Small intestine (tissue), 16 donors: ENCODE measurements at places on chromosomes 5 and 9.

DNA sequence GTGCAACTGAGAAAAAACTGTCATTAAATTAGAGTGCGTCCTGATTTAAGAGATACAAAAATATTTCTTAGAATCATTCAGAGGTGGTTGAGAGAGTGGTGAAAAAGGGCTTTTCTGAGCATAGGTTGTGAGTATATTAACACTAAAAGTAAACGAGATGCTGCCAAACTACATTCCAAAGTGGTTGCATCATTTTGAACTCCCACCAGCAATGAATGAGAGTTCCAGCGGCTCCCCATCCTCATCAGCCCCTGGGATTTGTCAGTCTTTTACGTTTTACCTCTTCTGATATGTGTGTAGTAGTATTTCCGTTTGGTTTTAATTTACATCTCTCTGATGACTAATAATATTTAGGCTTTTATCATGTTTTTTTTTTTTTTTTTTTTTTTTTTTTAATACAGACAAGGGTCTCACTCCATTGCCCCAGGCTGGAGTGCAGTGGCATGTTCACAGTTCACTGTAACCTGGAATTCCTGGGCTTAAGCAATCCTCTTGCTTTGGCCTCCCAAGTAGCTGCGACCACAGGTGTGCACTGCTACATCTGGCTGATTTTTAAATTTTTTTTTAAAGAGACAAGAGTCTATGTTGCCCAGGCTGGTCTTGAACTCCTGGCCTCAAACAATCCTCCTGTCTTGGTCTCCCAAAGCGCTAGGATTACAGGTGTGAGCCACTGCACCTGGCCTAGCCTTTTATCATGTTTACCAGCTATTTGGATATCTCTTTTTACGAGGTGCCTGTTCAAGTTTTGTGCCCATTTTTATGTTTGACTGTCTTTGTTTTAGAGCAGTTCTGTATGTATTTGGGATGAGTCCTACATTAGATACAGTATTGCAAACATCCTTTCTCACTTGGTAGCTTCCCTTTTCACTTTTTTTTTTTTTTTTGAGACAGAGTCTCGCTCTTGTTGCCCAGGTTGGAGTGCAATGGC lies 17.0 kb downstream of the PRRT1B start:
- no peak for DNase-seq

- no peak for DNase-seq
These were observed 3.4 kb upstream of the GALNT12 start for GRCh38 chr9:98804083-98804482.

GRCh38 chr9:34139477-34140146 lies 13.1 kb upstream of the DCAF12 start:
- DNase-seq: peak; percentile 46

DNA sequence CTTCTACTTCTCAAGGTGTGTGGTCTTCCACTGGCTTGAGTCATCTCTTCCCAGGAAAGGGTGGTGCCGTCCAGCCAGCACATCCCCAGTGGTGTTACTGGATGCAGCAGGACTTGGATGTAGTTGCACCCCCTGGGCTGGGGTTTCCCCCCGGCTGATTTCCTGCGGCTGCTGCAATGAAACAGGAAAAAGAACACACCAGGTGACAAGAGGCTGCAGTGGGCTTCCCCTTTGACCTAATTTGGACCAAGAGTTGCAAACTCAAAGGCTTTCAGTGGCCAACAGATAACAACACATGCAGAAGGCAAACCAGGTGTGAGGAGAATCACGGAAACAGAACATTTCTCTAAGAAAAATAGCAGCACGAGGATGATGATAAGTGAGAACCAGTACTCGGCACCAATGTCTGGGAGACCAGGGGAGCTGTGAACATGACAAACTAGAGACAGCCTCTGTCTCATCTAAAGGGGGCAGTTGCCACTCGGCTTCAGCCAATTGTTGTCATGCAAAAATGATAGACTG lies 83.7 kb downstream of the PDE6A start:
- DNase-seq: no peak

DNA sequence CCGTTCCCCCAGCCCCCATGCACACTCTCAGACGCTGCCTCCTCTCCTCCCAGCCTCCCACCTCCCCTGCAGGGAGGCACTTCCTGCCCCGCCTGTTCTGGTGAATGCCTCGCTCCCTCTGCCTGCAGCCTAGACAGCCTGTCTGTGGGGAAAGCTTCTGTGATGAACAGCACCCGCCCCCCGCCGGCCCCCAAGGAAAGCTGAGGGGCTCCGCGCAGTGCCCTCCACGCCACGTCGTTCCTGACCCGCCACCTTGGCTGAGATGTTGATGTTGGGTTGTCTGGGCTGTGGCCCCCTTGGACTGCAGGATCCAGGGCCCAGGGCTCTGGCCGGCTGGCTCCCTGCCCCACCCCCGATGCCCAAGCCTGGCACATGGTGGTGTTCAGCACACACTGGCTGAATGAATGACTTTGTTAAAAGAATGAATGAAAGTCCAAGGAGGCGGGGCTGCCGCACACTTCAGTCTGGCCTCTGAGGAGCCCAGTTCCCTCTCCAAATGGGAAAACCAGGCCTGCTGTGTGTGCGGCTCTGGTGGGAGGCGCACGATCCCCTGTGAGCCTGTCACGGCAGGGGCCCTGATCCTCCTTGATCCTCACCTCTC lies 2.1 kb upstream of the MYMK start:
- no peak for DNase-seq

DNA sequence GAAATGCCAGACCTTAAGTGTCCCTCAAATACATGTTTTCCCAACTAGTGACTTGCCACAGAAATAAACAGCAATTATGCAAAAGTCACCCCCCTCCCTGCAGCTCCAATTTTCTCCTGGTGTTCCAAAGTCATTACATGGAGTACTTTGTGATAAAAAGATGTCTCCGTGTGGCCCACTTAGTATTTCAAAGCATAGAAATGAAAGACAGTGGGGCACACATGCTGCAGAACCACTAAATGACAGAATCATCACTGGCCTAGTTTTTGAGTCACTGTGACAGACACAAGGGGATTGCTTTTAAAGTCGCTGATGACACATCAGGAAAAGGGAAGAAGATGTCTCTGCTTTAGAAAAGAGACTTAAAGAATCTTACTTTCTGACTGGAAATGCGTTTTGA lies 323.4 kb downstream of the PSAT1 start:
- DNase-seq: no peak

DNA sequence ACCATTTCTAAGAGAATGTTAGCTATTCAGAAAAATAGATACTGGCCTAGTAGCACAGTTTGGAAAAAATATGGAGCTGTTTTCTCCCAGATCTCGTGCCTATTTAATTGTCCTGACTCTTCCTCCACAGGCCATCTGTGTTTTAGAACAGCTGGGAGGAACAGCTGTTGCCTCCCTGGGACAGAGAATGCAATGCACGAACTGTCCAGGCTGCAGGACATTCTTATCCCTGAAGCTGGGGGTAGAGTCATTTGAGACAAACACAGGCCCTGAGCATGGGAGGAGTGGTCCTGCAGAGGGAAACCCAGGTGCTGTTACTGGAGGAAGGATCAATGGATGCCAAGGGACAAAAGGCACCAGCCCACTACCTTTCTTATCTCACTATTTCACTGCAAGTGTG lies 20.9 kb upstream of the SPARC start:
- DNase-seq: no peak

GRCh38 chr5:143044265-143044664 lies 274.1 kb downstream of the ARHGAP26 start:
- DNase-seq: no peak

DNA sequence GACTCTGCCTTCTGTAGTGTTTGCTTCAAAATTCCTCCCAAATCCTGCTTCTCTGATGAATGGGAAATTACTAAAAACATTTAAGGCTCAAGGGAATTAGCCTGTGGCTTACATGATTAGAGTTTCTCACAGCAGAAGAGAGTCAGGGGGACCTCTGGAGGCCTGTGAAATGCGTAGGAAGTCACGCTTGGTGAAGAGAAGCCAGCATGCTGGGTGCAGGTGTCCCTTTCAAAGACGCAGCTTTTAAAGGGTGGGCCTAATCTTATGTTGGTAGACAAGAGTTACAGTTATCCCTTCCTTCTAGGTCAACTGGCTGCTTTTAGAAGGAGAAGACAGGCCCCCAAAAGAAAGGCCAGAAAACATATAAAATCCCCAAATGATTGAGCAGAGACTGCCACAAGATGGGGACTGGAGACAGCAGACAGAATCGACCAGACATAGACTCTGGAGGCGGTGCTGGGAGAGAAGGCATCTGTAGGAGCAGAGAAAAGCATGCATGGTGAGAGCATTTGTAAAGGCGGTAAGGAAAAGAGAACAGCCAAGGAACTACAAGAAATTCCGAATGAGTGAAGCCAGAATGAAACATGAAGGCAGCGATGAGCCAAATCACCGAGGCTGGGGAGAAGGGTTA lies 42.3 kb downstream of the B4GALT1 start:
- DNase-seq: no peak

DNA sequence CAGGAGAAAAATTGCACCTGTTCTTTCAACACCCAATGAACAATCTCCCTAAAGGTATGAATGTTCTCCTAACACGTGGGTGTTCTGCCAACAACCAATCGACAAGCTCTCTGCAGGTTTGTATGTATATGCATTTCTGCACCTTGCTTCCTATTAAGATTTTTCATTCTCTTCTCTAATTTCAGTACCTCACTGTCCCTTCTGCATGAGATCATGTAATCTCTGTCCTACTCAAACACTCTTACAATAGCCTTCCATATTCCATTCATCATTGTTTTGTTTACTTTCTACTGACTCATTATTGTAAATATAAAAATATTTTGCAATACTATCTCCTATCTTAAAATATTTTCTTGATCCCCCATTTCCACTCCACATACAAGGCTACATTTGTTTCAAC lies 382.0 kb downstream of the CDH12 start:
- no peak for DNase-seq

GRCh38 chr5:180287868-180288267 lies 4.0 kb downstream of the MAPK9 start:
- DNase-seq: no peak

DNA sequence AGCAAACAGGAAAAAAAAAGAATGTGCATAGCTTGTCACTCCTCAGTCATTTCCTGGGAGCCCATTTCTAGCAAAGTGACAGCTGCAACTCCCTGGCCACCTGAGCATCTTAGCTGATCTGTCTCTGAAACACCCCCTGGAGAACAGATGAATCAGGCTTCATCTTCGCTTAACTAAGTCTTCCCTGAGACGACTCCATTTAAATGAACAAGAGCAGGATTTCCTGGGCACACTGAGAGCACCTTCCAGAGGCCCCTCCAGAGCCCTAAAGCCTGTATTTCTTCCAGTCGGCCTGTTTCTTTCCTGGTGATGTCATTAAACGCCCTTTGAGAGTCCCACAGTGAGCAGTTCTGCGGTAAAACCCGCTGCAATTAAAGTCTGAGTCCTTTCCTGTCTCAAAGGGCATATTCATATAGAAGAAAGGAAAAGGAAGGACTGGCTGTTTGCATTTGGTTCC lies 13.9 kb downstream of the TGFBI start:
- peak; percentile 85 for DNase-seq

DNA sequence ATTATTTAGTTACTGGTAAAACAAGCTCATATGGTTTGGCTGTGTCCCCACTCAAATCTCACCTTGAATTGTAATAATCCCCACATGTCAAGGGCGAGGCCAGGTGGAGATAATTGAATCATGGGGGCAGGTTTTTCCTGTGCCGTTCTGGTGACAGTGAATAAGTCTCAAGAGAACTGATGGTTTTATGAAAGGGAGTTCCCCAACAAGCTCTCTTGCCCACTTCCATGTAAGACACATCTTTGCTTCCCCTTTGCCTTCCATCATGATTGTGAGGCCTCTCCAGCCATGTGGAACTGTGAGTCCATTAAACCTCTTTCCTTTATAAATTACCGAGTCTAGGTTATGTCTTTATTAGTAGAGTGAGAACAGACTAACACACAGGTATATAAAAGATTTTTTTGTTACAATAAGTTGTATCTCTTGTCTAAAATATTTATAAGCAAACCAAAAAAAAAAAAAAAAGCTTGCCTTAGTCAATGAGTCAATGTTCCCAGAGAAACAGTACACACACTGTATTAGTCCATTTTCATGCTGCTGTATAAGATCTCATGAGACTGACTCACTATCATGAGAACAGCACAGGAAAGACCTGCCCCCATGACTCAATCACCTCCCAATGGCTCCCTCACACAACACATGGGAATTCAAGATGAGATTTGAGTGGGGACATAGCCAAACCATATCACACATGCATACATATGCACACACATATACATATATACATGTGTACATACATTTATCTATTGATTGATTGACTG lies 138.3 kb downstream of the BASP1 start:
- no peak for DNase-seq

GRCh38 chr5:124054564-124054963 lies 542.6 kb downstream of the CSNK1G3 start:
- DNase-seq: no peak

DNA sequence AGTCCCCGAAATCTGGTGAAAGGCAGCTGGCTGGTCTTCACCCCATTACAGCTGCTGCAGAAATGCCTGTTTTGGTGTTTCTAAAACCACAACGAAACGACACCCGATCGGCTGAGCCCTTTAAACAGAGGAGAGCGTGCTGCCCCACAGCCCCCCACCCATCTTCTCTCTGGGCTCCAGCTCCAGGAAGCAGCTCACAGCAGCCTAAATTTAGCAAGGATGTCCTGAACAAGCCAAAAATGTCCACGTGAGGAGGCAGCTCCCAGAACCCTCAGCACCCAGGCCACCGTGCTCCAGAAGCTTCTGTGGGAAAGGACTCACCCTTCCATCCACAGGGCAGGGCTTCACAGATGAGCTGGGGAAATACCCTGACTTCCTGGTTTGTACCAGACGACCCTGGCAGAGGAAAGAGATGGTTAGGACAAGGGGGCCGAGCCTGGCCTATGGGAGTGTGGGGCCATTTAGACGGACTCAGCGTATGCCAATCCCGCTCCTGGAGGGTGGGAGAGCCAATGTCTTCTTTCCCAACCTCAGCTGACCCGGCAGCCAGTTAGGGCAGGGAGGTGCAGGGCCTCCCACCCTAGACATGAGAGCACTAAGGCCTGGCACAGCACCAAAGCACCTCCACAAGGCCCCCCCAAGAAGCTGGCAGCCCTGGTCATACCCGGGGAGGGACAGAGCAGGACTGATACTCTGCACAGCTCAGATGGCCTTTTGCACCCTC lies 39.1 kb upstream of the SARDH start:
- no peak for DNase-seq
